IMR-90 (cell line): ENCODE measurements at places on chromosomes 5 and 9. TPM values are rescaled to one million over a fixed set of nuclear protein-coding genes. Genes with fewer than 3 reads are reported as not detected.

GRCh38 chr5:167819406-167819805, 472.0 kb upstream of the WWC1 start:
- DNase-seq = no peak

Gene FYB1
- total RNA-seq = not detected in 2 replicates

- no peak for DNase-seq
These were observed 24.1 kb downstream of the S1PR3 start for GRCh38 chr9:89015336-89015735.

GRCh38 chr5:124906339-124907097, 160.1 kb upstream of the ZNF608 start:
- DNase-seq = peak; percentile 79

DNA sequence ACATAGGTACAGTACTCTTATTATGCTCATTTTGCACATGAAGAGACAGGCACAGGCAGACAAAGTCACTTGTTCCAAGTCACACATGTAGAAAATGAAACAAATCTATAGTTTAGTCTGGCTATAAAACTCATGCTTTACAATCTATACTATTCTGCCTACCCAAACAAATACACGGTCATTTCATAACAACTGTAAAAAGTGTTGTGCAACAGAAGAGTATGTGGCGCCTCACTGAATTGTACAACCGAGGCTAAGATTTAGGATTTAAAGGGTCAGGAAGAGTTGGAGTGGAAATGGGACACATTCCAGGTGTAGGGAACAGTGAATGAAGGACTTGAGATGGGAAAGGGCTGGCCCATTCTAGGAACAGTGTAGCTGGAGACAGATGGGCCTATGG, 82.9 kb upstream of the TRIO start:
- DNase-seq = no peak

Gene OSMR
- 38.9 and 41.6 TPM in 2 replicates for total RNA-seq
